ENCODE measurements at places on chromosomes 13 and 19.

- no peak for DNase-seq
Observed at GRCh38 chr13:84662491-84662890, 780.2 kb upstream of the SLITRK1 start.

DNA sequence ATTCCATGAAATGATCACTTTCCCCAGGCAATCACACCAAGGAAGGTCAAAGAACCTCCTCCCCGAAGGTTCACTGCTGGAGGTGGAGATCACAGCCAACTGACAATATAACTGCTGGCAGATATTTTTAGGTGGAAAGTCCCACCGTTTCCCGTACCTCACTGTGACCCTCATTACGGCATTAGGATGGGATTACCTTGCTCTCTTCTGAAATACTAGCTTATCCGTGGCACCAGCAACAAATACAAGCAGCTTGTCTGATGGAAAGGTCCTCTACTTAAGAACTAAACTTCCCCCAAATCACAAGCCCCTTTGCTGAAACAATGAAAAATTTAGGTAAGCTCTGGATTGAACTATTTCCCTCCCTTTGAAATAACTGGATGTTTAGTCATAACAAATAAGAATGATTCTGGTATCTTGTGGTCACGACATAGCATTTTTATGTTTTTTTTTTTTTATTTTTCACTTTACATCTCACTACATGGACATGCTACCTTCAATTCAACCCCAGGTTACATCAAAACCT, 178.9 kb downstream of the COL4A1 start:
- DNase-seq, result no peak

GRCh38 chr19:10228393-10228792, 2.7 kb downstream of the S1PR2 start:
- DNase-seq, result no peak

- DNase-seq, result no peak
Observed at GRCh38 chr13:51425410-51426042, 27.3 kb downstream of the INTS6 start.

DNA sequence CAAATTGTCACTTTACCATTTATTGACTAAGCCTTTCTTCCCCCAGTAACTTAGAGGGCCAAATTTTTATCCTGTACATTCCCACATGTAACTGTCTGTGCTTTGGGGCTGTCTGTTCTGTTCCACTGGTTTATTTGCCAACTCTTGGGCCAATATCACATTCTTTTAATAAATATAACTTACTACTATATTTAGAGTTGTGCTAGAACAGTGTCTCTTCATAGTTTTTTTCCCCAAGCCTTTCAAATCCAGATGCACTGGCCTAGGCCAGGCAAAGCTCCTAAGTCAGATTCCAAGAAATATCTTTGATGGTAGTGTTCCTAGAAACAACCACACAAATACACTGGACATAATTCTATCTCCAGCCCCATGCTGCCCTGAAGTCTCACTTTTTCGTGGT, 16.0 kb upstream of the CEBPG start:
- no peak for DNase-seq

- no peak for DNase-seq
Observed at GRCh38 chr19:55809381-55810058, 22.3 kb downstream of the NLRP11 start.

DNA sequence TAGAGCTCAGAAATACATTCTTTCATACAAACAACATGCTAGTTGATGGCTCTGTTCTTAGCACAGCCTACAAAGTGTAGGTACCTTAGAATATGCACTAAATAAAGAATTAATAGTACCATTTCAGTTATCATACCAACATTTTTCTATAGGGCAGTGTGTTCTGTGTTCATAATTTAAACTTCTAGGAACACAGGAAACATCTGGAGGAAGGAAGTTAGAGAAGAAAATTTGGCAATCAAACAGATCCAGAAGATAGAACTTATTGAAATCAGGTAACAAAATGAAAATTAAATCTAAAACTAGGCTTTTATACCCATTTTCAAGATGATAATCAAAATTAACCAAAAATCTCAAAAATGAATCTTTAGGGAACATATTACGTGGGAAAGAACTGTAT, 527.5 kb downstream of the DCT start:
- no peak for DNase-seq

DNA sequence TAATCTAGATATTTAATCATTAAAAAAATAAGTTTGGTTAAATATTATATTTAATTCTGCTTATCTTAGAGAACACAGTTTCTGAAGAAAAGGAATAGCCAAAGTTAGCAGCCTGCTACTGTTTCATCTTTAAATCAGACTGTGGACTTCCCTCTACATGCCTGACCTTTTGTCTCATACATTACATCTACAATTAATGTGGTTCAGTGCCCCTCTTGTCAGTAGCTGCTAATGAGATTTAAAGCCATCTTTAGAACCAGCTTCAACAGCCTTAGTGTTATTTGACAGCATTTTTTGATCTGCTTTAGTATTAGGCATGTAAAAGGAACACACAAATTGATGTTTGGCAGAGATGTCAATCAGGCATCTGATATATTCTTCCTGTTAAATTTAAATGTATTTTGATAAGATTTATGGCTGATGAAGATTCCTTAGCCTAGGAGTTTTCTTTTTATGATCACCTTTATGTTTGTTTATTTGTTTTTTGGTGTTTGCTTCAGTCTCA, 1925.8 kb upstream of the PRR20A start:
- DNase-seq, result no peak
